Omental fat pad (tissue), 4 donors: ENCODE measurements at places on chromosomes 2 and 18. TPM values are rescaled to one million over a fixed set of nuclear protein-coding genes. Genes with fewer than 3 reads are reported as not detected.

- DNase-seq = no peak
These were observed 72.6 kb downstream of the TPGS2 start for GRCh38 chr18:36756242-36756641.

GRCh38 chr18:27428716-27429475 is 243.8 kb upstream of the CHST9 start:
- no peak for DNase-seq

DNA sequence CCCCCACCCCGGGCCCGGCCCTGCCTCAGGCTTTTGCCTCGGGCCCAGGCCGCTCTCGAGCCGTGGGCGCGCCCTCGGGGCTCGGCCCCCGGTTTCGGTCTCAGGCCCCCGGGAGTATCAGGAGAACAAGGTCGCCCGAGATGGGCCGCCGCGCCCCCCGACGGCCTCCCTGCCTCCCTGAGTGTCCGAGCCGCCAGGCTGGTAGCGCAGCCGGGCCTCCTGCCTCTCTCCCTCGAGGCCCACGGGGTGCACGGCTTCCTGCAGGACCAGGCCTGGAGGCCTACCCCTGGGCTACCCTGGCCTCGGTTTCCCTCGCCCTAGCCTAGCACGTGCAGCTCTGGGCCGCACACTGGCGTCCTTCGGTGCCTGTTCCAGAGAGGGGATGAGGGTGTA is 8.4 kb downstream of the GBX2 start:
- no peak for DNase-seq

GRCh38 chr2:191917967-191918651 is 71.2 kb upstream of the CAVIN2 start:
- DNase-seq = no peak

DNA sequence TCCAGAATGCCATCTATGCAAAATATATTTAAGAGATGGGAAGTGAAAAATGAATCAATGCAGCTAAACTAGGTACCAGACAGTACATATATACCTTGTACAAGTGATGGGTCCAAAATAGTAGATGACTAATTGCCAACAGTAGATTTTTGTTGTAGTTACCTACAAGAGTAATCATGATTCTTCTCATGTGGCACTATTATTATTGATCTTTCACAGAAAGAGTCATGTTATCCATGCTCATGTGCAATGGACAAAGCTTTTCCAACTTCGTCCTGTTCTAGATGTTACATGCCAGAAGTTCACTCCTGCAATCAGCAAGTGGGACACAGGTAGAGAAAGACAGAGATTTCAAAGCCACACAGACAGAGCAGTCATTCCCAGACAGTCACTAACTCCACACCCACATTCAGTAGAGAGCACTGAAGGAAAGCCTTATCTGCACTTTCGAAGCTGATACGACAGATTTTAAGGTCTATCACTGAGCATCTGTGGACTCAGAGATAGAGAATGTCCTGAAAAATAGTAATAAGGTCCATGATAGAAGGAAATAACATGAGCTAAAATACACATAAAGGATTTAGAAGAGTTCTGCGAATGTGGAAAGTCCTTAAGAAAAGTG is 101.6 kb upstream of the ITPRID2 start:
- DNase-seq = no peak

DNA sequence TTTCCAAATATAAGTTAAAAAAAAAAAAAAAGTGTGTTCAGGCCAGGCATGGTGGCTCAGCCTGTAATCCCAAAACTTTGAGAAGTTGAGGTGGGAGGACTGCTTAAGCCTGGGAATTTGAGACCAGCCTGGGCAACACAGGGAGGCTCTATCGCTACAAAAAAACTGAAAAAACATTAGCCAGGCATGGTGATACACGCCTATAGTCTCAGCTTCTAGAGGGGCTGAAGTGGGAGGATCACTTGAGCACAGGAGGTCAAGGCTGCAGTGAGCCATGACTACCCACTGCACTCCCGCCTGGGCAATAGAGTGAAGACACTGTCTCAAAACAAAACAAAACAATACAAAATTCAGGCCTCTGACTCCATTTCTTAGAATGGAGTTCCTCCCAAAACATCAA is 9.2 kb downstream of the USP37 start:
- no peak for DNase-seq

DNA sequence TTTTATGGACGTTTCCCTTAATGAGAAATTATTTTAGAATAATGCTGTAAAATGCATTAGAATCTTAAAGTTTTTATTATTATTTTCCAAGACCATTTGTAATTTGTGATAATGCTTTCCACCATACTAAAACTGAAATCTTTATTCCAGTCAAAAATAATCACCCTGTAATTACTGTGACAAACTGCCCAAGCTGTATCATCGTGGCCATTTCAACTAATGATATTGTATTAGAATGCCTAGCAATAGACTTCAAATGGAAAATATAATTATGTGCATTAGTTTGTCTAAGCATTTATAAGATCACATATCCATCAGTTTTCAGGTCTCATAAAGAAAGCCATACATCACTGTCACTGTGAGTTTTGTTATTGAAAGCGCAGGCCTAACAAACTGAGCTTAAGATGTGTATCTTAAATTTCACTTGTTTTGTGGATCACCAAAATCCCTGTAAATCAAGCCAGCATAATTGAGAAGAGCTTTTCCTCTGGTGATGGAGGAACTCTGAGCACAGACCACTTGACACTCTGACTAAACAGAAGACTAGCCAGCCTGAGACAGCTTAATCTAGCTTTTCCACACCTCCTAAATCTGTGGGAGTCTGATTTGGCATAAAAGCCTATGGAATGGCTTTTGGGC is 1312.2 kb upstream of the ACVR2A start:
- no peak for DNase-seq

GRCh38 chr18:48217258-48218250 is 191.6 kb downstream of the ZBTB7C start:
- DNase-seq = no peak

GRCh38 chr2:116692988-116693387 is 1121.5 kb upstream of the DDX18 start:
- DNase-seq = no peak

DNA sequence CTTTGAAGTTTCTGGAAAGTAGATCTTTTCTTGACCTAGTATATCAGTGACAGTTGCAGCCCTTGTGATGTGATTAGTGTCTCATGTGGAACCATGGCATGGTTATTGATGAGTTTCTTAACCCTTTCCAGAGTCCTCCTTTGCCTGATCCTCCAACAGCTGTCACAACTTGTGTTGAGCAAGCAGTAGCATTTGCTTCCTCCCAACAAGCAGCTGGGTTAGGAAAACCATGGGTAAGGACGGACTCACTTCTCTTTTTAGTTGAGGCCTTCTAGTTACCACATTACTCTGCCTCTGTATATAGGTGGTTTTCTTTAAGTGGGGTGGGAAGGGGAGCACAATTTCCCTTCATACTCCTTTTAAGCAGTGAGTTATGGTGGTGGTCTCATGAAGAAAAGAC is 96.3 kb downstream of the XRCC5 start:
- no peak for DNase-seq

DNA sequence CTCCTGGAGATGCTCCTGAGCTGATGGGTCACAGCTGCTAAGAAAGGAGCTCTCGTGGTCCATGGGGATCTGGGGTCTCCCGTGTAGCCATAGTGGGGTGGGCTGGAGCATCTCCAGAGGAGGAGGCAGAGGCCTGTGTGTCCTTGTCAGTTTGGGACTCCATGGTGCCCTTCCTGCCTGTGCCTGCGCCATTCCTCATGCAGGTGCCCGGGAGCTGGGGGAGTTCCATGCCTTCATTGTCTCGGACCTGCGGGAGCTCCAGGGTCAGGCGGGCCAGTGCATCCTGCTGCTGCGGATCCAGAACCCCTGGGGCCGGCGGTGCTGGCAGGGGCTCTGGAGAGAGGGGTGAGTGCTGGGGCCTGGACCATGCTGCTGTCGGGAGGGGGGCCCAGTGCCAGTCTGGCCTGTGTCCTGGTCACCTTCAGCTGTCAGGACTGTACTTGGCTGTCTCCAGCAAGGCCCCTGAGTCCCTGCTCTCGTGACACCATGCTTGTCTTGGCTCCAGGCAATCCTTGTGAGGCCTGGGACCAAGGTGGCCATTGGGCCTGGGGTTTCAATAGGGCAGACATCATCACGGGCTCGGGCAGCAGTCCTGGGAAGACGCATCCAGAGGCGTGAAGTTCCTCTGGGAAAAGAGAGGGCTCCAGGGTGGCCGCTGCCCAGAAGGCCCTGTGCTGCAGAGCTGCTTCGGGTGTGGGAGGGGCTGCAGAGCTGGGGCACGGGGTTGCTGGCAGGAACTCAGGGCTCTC is 7.3 kb downstream of the CAPN10 start:
- DNase-seq = no peak

- DNase-seq = no peak
These were observed 137.1 kb upstream of the GAREM1 start for GRCh38 chr18:32607816-32608215.

DNA sequence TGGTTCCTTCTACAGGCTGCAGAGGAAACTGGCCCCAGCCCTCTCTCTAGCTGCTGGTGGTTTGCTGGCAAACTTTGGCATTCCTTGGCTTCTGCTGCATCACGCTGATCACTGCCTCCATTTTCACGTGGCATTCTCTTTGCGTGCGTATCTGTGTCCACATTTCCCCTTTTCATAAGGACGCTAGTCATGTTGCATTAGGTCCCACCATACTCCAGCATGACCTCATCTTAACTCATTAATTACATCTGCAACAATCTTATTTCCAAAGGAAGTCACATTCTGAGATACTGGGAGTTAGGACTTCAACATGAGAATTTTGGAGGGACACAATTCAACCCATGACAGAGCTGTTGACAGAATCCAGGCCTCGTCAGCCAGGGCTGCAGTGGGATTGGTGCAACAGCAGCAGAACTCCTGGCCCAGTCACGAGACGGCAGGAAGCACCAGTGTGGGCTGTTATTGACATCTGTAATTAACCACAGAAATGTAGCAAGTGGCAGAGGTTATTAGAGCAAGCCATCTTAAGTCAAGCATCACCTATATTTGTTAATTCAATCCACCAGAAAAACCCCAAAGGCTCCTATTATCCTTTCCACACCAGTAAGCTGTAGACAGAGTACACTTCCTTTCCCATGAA is 132.4 kb downstream of the TMEM163 start:
- no peak for DNase-seq

DNA sequence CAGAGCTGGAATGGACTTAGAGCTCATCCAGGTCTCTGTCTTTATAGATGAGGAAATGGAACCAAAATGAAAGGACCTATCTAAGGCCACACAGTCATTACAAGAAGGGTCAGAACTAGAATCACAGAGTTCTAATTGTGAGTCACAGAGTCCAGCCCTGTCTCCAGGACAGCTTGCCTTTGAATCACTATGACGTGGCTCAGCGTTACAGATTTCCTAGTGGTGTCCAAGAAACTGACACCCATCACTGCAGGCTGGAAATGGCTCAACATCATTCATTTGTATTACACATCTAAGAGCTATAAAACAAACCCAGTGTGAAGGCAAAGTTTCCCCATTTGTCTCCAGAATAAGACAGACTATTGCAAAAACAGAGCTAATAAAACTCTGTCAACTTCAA is 164.3 kb upstream of the SIX2 start:
- DNase-seq = no peak

GRCh38 chr2:142870526-142870925 is 6.9 kb upstream of the KYNU start:
- no peak for DNase-seq

- DNase-seq = no peak
These were observed 125.2 kb downstream of the RTN4 start for GRCh38 chr2:54925022-54925421.

DNA sequence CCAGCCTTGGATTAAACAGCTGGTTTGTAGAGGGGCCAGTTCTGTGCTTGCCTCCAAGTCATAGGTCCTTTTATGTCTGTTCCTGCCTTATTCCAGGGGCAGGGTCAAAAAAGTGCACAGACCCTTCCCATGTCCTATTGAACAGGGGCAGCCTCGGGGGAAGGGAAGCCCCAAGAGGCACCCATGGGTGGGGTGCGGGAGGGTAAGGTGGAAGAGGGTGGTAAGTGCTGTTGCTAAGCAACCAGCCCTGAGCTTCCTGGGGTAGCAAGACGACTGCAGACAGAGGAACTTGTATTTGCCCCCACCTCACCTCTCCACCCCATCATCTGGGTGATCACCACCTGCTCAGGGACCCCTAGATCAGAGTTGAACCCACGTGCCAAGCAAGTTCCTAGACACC is 7.7 kb downstream of the DNMT3A start:
- no peak for DNase-seq

DNA sequence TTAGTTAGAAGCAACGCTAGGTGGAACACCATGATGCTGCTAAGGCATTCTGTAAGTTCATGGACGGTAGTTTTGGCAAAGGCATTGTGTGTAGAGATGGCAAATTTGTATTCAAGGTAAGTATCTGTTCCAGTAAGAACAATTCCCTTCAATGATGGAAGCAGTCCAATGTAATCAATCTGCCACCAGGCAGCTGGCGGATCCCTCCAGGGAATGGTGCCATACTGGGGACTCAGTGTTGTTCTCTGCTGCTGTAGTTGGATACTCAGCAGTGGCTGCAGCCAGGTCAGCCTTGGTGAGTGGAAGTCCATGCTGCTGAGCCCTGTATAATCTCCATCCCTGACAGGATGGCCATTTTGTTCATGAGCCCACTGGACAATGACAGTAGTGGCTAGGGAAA is 62.8 kb downstream of the ARL6IP6 start:
- no peak for DNase-seq

DNA sequence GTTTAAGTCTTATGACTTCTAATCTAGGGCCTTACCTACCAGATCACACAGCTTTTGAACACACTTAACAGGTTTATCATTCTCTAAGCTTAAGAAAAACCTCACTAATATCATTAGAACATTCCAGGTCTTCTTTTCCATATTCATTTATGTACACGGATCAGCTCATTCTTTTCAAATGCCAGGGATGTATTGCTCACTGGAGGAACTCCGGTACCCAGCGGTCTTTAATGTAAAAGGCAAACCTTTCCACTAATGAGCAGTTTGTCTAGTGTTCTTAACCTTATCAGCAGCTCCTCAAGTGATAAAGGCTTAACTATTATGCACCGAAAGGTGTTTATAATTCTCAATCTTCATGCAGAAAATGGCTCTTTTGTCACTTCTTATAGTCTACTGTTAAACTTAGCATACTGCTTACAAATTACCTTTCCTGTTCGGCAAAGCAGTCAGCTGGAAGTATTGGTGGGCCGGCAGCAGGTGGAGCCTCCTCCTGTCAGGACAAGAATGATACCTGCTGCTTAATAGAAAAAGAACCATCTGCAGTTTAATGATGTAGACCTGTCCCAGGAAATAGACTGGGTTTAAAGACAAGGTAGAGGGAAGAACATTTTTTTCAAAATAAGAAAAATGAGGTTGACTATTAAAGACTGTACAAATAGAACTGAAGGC is 142.7 kb downstream of the FIGN start:
- no peak for DNase-seq

GRCh38 chr18:39946623-39947061 is 2008.4 kb upstream of the PIK3C3 start:
- no peak for DNase-seq

GRCh38 chr2:237287872-237288271 is 126.1 kb downstream of the COL6A3 start:
- no peak for DNase-seq

The SERPINB13 gene
- total RNA-seq = not detected

The BOLL gene
- not detected for total RNA-seq

The NOP58 gene
- 66.8 TPM for total RNA-seq

The ANKRD62 gene
- not detected for total RNA-seq

The IKZF2 gene
- total RNA-seq = 13.2 TPM

The ST8SIA5 gene
- not detected for total RNA-seq

The SUPT7L gene
- total RNA-seq = 28.5 TPM

The POTEC gene
- not detected for total RNA-seq

The GPR155 gene
- 3.6 TPM for total RNA-seq

The AQP12A gene
- not detected for total RNA-seq

The TRPM8 gene
- total RNA-seq = not detected

The RNU2-63P gene
- total RNA-seq = not detected

The CFC1 gene
- total RNA-seq = not detected

The REG1B gene
- total RNA-seq = not detected

The EGR4 gene
- total RNA-seq = not detected
